ENCODE measurements at places on chromosomes 1 and 21. TPM values are rescaled to one million over a fixed set of nuclear protein-coding genes. Genes with fewer than 3 reads are reported as not detected.
A peak's percentile ranks its signal among the peaks of the same experiment; 100 is the strongest.

DNA sequence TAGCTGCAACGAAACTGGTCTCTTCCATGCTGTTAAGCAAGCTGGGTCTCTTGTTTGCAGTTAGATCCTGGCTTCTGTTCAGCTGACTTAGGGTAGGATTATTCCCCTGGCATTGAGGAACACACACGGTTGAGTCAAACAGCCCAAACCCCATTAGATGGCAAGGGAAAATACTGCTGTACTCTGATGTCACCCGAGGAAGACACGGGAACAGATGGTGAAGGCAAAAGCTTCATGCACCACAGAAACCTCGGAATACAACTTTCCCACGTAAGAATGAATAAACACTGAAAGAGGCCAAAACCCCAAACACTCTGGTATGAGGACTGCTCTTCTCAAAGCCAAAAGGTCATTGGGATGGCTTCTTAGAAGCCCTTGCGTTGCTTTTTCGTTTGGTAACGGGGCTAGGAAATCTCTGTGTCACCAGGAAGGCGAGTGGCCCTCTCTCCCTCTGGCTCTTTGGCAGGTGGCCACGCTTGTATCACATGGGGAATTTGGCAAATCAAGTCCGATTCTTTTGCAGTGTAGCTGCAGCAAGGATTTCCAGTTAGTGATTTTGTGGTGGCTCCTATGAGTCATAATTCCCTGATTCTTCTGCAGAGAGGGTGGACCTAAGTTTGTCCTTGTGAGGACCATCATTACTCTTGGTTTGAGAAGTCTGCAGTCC, 16.7 kb upstream of the LYST start:
- no peak for DNase-seq

- DNase-seq = no peak
These were observed at the start of gene DMRTB1 for GRCh38 chr1:53459321-53460175. DMRTB1 (plus strand) TSS chr1:53459399; CDS start chr1:53459454, 55 bp downstream.

Gene LCE6A
- not detected for total RNA-seq

DNA sequence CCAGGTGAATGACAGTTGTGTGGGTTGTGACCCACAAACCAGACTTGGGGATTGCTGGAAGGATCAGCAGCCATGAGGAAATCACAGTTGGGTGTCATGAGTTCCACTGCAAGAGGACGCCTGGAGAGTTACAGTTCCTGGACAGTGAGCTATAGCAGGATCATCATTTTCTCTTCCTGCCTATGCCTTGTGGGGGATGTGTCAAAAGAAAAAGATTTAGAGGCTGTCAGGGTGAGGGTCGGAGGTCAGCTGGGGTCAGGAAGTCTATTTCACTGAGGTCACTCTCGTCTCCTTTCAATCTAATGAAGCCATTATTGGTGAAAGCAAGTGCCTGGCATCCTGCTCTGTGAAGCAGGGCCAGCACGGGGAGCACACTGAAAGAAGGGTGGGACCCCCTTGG, 7.0 kb upstream of the LIN28A start:
- no peak for DNase-seq

- DNase-seq = no peak
These were observed 94.7 kb upstream of the ACTRT2 start for GRCh38 chr1:2926447-2927055.

Gene FAM163A
- total RNA-seq = not detected

- no peak for DNase-seq
These were observed 494 bp downstream of the UBE2J2 start for GRCh38 chr1:1273209-1273511.

GRCh38 chr1:46676531-46676930, 4.9 kb downstream of the TEX38 start:
- no peak for DNase-seq

DNA sequence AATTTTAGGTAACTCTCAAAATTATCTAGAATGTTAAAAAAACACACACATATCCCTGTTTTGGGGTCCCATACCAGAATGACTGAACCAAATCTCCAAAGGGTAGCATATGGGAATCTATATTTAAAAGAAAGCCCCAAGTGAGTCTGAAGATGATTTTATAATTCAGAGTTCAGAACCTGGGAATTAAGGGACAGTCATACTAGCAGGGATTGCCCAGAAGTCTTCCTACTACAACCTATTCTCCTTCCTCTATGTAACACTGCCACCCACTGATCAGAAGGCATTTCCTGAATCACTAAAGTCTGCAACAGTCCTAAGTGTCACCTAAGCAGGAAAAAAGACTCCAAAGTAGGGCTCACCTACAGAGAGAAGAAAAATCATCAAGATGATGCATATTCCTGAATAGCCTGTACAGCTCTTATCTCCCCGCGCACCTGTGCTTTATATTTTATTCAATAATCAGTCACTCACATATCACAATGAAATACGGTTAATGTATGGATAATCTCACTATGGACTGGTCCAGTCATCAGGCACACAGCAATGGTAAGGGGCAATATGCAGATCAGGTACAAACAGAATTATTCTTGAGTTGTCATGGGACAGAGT, 4.9 kb downstream of the RGS1 start:
- DNase-seq = no peak

DNA sequence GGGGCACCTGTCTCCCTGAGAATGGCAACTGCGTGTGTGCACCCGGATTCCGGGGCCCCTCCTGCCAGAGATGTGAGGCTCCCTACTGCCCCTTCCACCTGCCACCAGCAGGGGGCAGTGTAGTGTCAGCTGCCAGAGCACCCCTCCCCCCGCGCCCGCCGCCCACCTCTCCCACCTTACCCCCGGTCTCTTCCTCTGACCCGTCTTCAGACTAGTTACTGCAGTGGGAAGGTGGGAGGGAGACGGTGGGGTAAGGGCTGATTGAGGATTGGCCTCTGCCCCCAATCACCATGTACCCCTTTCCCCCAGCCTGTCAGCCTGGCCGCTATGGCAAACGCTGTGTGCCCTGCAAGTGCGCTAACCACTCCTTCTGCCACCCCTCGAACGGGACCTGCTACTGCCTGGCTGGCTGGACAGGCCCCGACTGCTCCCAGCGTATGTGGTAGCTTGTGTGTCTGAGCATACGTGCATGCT, 10.1 kb upstream of the LRRC71 start:
- DNase-seq = peak; percentile 66

GRCh38 chr1:46437723-46438122, 43.6 kb downstream of the FAAH start:
- no peak for DNase-seq

GRCh38 chr1:217139513-217139912, 416.3 kb upstream of the ESRRG start:
- DNase-seq = no peak

- no peak for DNase-seq
These were observed 20.6 kb upstream of the LRRN2 start for GRCh38 chr1:204705888-204706837.

Gene OR13G1
- not detected for total RNA-seq

DNA sequence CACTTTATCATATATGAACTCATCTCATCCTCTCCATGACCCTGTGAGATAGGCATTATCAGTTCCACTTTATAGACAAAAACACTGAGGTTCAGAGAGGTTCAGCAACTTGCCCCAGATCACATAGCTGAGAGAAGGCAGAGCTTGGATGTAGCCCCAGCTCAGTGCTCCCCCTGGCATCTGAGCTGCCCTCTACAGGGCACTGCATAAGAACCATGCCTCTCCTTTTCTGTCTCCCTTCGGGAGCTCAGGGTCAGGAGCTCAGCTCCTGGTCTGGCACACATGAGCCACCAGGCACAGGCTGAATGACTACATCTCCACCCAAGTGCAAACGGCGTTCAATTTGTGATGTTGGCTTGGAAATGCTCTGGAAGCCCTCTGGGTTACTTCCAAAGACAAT, 16.9 kb downstream of the RAB7B start:
- DNase-seq = no peak

DNA sequence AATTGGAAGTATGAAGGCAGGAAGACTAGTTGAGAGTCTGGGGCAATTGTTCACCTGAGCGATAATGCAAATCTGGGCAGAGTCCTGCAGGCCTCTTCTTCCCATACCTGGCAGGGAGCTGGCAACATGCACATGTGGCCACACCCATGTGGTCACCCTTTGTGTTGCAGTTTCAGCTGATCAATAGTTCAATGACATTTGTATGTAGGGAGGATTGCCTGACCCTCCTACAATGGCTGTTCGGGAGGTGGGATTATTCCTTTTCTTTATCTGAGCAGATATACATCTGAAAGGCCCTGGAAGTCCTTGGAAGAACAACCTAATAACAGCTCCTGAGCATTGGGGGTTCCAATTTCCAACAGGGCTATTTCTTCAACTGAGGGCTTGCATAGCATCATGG, 15.2 kb upstream of the TRIM45 start:
- DNase-seq = no peak

DNA sequence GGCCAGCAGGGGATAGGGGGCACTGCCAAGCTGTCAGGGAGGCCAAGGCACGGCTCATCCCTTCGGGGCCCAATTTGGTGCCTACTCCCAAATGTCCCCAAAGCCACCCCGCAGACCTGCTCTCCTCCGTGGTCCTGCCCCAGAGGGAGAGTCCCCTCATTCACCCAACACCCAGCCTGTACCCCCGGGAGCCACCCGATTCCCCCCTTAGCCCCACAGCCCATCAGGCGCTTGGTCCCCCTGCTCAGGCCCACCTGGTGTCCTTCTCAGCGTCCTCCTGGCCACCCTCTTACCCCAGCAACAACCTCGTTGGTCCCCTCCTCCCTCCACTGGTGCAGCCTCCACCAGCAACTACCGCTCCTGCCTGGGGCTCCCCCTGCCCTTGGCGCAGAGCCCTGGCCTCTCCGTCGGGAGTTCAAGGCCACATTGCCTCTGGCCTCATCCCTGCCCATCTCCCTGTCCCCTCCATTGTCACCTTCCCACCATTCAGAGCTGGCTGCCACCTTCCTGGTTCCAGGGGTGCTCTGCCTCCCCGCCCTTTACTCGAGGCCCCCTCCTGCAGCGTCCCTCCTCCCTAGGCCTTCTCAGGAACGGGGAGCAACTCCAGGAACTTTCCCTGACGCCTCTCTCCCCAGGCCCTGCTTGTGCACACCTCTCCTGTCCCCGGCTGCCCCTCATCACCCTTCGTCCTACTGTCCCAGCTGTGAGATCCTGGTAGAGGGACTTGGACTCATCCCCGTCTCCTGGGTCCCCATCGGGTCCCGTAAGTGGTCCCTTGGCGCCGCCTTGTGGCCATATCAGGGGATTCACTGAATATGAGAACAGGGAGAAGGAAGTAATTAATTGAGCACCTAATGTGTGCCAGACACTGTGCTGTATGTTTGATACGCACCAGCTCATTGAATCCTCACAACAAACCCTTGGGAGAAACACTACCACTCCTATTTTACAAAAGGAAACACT, 73.9 kb downstream of the RAP1GAP start:
- DNase-seq = peak; percentile 70

- peak; percentile 50 for DNase-seq
These were observed 30.3 kb downstream of the UBR4 start for GRCh38 chr1:19179597-19180264.

Gene TAS1R1
- not detected for total RNA-seq

Gene KRTAP13-2
- not detected for total RNA-seq

Gene RUSC1
- 24.6 TPM for total RNA-seq

Gene TSEN15
- total RNA-seq = 52.6 TPM

- DNase-seq = no peak
These were observed 7.0 kb downstream of the HFM1 start for GRCh38 chr1:91397605-91398004.

GRCh38 chr1:21801100-21801499, 11.0 kb upstream of the LDLRAD2 start:
- no peak for DNase-seq

Gene DDOST
- 182 TPM for total RNA-seq

DNA sequence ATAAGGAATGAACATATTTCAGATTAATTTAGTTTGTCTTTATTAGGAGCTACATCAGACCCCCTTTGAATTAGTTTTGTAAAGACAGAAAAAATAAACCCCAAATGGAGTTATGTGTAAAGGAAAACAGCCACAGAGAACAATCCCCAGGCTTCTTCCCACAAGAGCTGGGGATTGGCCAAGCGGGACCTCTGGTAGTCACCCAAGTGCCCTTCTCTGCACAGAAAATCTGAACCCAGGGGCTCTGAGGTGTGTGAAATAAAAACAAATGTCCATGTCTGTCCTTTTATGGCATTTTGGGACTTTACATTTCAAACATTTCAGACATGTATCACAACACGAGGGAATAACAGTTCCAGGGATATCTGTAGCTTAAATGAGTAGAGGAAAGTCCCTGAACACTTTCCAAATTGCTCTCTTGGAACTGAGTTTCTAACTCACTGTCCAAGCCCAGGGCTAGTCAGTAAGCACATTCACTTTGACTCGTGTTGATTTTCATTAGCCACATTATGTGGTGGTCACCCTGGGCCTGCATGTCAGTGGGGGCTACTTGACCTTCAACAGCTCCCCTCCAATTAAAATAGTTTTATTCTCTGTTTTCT, 22.5 kb downstream of the DPT start:
- no peak for DNase-seq

GRCh38 chr1:14165371-14165801, 433.1 kb upstream of the KAZN start:
- DNase-seq = no peak

Gene PALMD
- total RNA-seq = not detected

- DNase-seq = no peak
These were observed 11.2 kb downstream of the EPHA10 start for GRCh38 chr1:37753473-37754321.

DNA sequence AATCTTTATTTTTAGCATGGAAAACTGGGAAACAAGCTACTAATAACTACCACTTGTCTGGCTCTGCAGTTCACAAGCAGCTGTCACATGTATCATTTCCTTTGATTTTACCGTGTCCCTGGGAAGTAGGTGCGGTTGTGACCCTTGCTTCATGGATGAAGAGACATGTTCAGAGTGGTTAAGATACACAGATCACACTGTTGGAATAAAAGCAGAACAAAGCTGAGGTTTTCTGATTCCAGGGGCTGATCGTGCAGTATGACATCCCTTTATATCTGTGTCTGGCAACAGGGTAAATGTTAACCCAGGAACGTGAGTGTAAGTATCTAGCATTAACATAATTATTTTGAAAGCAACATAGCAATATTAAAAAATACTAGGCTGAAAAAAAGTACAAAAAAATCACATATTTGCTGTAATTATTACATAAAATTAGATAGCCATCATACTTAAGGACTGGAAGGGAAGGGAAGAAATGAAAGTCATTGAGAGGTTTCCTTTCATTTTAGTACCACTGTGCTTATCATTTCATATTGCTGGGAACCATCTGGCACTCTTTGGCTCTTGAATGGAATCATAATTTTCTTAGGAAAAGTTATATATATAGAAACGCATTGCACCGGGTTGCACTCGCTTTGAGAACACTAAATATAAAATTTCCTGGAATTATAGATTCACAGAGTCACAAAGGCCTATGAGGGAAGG, 62.8 kb upstream of the PAXBP1 start:
- no peak for DNase-seq

GRCh38 chr1:15328351-15329103, 81.2 kb upstream of the EFHD2 start:
- DNase-seq = no peak

Gene TFF1
- total RNA-seq = not detected
